Cardiac atrium fibroblast (primary cell): ENCODE measurements at places on chromosomes 2 and 18. TPM values are rescaled to one million over a fixed set of nuclear protein-coding genes. Genes with fewer than 3 reads are reported as not detected.

The CYP27C1 gene
- total RNA-seq: 0.36 TPM in 1 of 2 replicates, not detected in the other

The EPAS1 gene
- 244 and 341 TPM in 2 replicates for total RNA-seq

The RNF152 gene
- total RNA-seq: 3.6 and 4.4 TPM in 2 replicates

The SLC38A11 gene
- total RNA-seq: not detected in 2 replicates

The NEUROD1 gene
- total RNA-seq: not detected in 2 replicates

The EMILIN2 gene
- 32.0 and 36.0 TPM in 2 replicates for total RNA-seq

The GTF2A1L gene
- 1.3 TPM in 1 of 2 replicates, not detected in the other for total RNA-seq

The WIPF1 gene
- total RNA-seq: 6.3 and 7.0 TPM in 2 replicates

The GKN1 gene
- total RNA-seq: not detected in 2 replicates

The CXCR1 gene
- total RNA-seq: not detected in 2 replicates

The ACTR1B gene
- total RNA-seq: 45.0 and 51.2 TPM in 2 replicates

The CYP26B1 gene
- total RNA-seq: 7.0 and 11.3 TPM in 2 replicates

The LRATD1 gene
- total RNA-seq: 0.49 TPM in 1 of 2 replicates, not detected in the other

The SERPINB5 gene
- not detected in 2 replicates for total RNA-seq

The ST8SIA3 gene
- not detected in 2 replicates for total RNA-seq

The SLC23A3 gene
- total RNA-seq: 0.16 TPM in 1 of 2 replicates, not detected in the other

The NDUFAF7 gene
- 9.0 and 16.8 TPM in 2 replicates for total RNA-seq

The LHCGR gene
- not detected in 2 replicates for total RNA-seq

The RELCH gene
- 15.1 and 24.0 TPM in 2 replicates for total RNA-seq

The EVX2 gene
- total RNA-seq: not detected in 2 replicates

The KANSL1L gene
- 4.3 and 5.5 TPM in 2 replicates for total RNA-seq

The DPP4 gene
- total RNA-seq: 64.8 and 67.2 TPM in 2 replicates

The IL1B gene
- total RNA-seq: 0.72 and 8.4 TPM in 2 replicates

The HAAO gene
- not detected in 2 replicates for total RNA-seq

The TDRD15 gene
- total RNA-seq: not detected in 2 replicates

The MAL gene
- not detected in 2 replicates for total RNA-seq

The TSPYL6 gene
- total RNA-seq: not detected in 2 replicates
